H1 (cell line): ENCODE measurements at places on chromosomes 6 and 20.

GRCh38 chr20:53692465-53693067 lies 98.9 kb upstream of the ZNF217 start:
- no peak for DNase-seq

- DNase-seq: no peak
Observed at GRCh38 chr6:138341176-138341575, 36.5 kb upstream of the SMIM28 start.

- no peak for DNase-seq
Observed at GRCh38 chr6:15317251-15317650, 71.4 kb downstream of the JARID2 start.

DNA sequence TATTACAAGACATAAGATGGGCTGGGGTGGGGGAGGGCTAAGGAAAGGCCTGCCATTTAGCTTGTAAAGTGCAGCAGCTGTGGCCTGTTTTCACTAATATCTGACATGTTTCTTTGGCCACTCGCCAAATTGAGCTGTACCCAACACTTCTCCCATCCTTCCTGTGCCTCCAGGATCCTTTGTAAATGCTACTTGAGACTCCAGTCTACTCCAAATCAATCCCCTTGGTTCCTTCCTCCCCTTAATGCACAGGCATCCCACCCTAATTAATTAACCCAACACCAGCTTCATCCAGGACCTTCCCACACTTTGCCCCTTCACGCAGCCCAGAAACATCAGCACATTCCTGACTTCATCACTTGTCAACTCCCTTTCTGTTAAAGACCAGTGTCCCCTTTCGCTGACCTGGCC lies 55.0 kb upstream of the TCF21 start:
- no peak for DNase-seq

DNA sequence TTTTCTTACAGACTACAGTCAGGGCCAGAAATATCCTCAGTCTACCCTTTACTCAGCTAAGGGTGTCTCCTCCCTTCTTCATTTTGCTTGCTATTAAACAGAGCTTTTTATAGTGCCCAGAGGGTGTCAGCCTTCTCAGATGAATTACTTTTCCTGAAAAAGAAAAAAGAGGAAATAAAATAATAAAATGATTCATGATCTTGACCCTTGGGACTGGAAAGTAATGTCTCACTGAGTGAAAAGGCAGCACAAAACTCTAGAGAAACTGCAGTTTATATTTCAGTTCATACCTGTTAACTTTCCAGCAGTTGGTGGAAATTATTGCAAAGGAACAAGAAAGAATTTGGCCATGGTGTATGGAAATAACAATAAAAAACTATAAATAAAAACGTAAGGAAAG lies 170.6 kb downstream of the IBTK start:
- DNase-seq: no peak

DNA sequence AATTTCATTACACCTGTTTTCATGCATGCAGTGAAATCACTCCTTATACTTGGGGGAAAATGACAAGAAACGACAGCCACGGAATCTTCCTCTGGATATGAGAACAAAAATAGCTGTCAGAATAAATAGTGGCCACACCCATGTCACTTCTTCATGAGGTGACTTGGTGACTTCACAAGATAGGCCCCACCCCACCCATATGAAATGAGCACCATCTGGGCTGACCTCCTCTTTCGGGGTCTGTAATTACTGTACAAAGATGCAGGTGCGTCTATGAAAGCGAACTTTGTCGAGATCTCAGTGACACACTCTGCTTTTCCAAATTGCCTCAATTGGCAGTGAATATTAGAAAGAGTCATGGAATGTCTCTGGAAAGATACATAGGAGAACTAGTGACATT lies 184.2 kb upstream of the CCN2 start:
- no peak for DNase-seq

DNA sequence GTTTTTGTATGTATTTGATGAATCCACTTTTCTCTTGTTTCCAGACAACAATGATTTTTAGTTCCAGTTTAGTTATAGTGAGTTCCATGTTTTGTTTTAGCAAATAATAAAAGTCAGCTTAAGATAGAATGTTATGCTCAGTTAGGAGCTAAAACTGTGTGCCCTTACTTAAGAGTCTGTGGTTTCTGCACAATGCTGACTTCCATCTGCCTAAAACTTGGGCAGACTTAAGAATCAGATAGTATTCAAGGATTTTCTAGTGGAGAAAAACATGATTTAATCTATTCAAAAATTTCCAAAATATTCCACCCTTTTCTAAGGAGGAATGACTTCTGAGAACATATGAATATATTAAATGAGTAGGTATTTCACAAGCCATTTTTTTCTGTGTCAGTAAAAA lies 32.8 kb downstream of the LAMA4 start:
- no peak for DNase-seq

- no peak for DNase-seq
Observed at GRCh38 chr20:22004946-22005345, 299.5 kb downstream of the PAX1 start.
